ENCODE measurements at places on chromosomes 3 and 15.

DNA sequence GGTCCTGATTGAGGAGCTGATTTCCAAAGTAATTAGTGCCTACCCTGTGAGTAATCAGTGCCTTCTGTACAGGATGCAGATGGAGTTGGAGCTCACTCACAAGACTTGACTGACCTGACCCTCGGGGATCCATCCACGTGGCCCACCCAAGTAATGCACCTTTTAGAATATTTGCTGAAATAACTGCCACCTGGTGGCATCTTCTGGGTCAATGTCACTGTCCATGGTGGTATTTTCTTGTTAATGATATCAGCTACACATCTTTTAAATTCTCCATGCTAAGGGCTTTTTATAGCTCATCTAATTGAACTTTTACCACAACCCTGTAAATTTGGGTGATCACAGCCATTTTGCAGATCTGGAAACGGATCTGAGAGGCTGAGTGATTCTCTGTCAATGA lies 74.3 kb upstream of the ANKRD34C start:
- no peak for DNase-seq

DNA sequence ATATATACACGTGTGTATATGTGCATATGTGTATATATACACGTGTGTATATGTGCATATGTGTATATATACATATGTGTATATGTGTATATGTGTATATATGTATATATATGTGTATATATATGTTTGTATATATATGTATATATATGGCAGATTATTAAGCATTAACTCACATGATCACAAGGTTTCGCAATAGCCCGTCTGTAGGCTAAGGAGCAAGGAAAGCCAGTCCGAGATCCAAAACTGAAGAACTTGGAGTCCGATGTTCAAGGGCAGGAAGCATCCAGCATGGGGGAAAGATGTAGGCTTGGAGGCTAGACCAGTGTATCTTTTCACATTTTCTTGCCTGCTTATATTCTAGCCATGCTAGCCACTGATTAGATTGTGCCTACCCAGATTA lies 23.7 kb downstream of the NAALADL2 start:
- DNase-seq: no peak

GRCh38 chr15:73844356-73844755 lies 29.0 kb upstream of the TBC1D21 start:
- DNase-seq: no peak

DNA sequence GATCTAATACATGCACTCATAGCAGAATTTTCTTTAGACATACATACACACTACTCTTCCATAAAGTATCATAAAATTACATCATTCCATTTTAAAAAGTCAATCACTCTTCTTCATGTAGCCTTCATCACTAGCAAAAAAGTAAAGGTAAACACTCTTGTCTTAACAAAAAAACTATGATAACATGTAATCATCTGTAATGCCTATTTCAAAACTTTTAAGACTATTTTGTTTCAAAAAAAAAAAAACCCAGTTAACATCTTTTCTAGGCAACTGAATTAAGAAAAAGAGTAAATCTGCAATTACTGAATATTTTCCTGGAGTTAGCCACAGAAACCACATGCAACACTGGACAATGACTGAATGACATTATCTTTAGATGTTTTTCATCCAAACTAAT lies 4.8 kb downstream of the TBC1D5 start:
- DNase-seq: no peak

- DNase-seq: no peak
Measured at GRCh38 chr3:196883361-196883760, 15.6 kb downstream of the SENP5 start.

DNA sequence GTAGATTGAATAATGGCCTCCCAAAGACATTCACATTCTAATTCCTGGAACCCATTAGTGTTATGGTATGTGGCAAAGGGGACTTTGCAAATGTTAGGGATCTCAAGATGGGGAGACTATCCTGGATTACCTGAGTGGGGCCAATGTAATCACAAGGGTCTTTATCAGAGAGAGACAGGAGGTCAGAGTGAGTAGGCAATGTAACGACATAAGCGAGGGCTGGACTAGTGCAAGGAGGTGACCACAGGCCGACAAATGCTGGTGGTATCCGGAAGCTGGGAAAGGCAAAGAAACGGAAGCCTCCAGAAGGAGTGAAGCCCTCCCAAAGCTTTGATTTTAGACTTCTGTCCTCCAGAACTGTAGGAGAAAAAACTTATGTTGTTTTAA lies 26.5 kb upstream of the AQP9 start:
- DNase-seq: no peak

GRCh38 chr3:133413161-133414020 lies 13.5 kb downstream of the BFSP2 start:
- no peak for DNase-seq

DNA sequence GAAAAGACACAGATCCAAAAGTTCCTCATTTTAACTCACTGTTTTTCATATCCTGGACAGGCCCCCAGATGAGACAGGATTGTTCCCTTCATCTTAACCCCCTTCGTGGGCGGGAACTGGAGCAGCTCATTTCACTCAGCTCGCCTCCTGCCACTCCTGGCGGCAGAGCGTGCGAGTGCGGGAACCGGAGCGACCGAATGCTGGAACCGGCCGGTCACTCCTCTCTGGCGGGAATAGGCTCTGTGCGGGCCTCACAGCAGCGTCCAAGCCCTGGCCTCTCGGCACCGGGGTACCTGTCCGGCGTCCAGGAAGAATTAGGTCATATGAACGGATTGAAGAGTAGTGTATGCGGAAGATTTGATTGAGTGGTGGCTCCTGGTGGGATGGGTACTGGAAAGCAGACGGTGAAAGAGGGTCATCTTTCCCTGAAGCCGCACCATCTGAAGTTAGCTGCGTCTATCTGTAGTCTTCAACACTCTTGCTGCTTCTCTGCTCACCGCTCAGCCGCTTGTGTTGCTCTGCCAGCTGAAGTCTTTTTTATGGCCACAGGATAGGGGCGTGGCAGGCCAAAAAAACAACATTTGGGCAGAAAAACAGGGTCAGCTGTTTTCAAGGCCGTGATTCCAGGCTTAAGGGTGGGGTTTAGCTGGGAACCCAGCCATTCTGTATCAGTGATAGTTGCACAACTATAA lies 42.3 kb upstream of the FXR1 start:
- DNase-seq: no peak

- DNase-seq: no peak
Measured at GRCh38 chr3:144031938-144032337, 60.3 kb downstream of the DIPK2A start.

DNA sequence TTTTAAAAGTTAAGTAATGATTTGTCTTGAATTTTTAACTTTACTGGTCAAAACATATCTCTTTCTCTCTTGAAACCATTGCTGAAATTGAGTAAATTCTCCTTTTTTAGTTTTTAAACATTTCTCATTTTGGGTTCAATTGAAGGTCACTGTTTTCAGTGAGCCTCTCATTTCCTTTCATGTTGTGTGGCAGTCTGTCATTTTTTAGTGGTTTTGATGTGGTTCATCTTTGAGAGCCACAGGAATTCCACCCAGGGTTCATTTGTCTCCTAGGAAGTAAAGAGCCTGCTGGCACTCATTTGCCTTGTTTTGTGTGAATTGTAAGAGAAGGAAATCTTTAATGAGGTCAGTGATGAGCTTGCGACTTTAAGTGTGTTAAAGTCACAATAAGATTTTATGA lies 10.4 kb downstream of the CLDN11 start:
- no peak for DNase-seq

- no peak for DNase-seq
Measured at GRCh38 chr15:100284701-100285100, 57.1 kb downstream of the ADAMTS17 start.

DNA sequence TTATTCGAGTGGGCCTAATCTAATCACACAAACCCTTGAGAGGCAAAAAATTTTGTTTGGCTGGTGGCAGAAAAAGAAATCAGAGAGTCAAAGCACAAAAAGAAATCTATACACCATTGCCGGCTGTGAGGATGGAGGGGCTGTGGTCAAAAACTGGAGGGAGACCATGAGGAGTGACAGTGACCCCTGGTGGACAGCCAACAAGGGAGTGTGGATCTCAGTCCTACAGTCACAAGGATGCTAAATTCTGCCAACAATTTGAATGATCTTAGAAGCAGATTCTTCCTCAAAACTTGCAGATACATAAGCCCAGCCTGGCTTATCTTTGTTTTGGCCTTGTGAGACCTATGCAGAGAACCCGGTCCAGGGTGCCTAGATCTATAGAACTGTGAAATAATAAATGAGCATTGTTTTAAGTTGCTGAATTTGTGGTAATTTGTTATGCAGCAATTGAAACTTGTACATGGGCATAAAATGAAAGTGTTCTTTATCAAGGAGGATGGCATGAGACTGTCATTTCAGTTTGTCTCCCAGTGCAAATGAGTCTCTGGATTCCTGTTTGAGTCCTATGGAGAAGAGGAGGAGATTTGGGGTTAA lies 103.0 kb upstream of the ARHGEF26 start:
- no peak for DNase-seq

DNA sequence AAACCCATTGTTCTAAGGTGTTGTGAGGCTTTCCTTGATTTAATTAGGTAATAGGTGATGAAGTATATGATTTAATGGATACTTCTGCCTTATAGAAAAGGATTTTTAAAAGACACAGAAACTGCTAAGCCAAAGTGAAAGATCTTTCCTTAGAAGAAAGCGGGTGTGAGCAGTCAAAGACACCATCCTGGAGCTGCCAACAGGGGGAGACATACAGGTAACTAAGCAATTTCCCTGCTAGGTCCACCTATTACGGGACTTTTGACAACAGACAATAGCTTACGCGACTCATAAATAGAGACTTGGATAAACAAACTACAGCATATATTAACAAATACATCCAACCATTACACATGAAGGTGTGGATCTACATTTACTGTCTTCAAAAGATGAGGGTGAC lies 669.5 kb downstream of the SQOR start:
- DNase-seq: no peak

DNA sequence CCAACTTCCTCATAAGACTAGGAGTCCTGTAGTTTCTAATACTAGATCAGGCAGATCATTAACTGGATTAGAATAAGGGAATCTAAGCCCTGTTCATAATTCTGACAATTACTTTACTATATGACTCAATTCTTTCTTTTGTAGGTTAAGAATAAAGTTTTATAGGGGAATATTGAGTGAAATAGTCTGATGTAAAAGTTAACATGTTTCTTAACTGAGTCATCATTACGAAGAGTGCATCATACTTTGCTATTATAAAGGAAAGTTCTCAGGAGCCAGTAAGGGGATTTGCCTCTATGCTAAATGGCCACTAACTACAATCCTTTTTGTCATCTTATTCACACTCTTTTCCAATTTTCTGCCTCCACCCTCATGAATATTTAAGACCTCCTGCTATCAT lies 63.1 kb downstream of the POLQ start:
- DNase-seq: no peak

- no peak for DNase-seq
Measured at GRCh38 chr3:81249540-81250029, 511.9 kb downstream of the GBE1 start.

DNA sequence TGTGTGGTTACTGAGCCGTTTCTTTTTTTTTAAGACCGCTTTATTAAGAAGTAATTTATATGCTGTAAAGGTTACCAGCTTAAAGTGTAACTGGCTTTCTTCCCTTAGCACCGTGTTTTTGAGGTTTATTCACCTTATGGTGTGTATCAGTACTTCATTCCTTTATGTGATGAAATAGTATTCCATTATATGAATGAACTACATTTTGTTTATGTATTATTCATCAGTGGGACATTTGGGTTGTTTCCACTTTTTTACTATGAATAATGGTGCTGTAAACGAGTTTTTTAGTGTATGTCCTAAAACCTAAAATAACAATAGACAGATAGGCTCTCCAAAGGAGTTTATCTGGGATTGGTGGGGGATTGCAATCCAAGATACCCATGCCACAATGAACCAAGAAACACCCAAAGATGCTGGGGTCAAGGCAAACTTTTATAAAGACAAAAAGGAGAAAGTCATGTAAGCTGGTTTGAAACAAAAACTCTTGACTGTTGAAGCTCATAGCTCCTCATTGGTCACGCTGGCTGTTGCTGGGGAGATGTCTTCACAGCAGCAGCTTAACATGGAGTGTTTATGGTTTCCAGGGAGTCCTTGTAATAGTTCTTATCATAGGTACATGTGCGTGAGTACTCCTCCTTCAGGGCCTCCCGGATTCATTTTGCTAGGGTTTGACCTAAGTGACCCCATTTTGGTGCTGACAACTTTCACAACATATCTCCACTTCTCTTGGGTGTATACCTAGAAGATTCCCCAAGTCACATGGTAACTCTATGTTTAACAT lies 16.0 kb downstream of the TM2D3 start:
- DNase-seq: no peak

DNA sequence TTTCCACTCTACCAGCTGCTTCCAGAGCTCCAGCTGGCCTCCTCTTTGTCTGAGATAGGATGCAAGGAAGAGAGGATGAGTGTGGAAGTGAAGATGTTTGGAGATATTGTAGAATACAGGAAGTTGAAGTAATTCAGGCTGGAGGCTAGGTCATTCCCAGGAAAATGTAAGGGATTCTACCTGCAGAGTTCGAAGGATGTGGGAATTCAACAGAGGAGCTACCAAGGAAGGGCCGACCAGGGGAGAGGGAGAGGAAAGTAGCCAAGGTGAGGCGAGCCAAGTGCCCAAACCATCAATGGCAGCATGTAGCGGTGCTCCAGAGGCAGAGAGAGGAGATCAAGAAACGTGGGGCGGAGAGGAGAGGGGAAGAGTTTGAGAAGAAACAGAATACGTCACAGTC lies 49.0 kb upstream of the EPHB3 start:
- DNase-seq: no peak

DNA sequence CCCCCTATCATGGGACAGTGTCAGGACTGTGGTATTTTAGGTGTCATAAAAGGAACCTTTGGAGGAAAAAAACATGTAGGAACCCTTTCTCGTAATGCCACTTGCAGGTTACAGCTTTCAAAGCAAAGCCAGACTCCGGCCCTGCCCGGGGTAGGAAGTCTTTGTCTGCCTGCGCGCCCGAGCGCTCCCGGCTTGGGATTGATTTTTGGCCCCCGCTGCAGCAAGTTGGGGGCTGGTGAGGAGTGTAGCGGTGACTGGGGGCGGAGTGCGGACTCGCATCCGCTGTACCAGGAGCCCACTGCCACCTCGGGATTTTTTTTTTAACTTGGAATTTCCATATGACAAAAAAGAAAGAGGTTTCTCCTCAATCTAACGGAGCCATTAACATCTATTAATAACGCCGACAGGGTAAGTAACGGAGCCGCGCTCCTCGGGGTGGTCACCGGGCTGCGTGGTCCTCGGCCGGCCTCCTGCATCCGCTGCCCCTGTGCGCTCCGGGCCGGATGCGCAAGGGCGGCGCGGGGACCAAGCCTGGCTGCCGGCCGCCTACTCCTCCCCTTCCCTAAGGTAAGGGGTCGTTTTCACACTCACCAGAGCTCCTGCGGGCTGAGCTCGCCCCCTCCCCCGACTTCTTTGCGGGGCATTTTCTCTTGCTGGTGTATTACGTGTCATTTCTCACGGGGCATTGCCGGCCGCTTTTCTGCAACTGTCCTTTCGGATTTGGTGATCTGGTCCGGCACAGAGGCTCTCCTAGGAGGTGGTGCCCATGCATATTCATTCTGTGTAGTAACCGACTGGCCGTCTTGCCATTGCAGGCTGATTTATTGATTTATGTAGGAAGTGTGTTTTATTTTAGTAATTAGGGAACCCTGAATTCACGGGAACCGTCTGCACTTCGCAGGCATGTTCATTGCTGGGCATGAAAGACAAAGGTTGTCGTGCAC lies 219.8 kb upstream of the TOPAZ1 start:
- DNase-seq: no peak

- no peak for DNase-seq
Measured at GRCh38 chr3:52480768-52481715, 14.1 kb upstream of the STAB1 start.

Measured in right renal cortex interstitium (tissue), 3 donors.